ENCODE measurements at places on chromosomes 4 and X. TPM values are rescaled to one million over a fixed set of nuclear protein-coding genes. Genes with fewer than 3 reads are reported as not detected.

Gene SLC7A11
- 0.96 TPM for polyA plus RNA-seq

- no peaks in the 10 kb centered on the region for H3K4me1 ChIP-seq
- H3K36me3 ChIP-seq: no peaks in the 10 kb centered on the region
- no peak overlapping the region for H3K4me3 ChIP-seq
- peak; percentile 32 for DNase-seq
- no peaks in the 10 kb centered on the region for H3K27me3 ChIP-seq
- H3K27ac ChIP-seq: no peak overlapping the region
These were observed 46.7 kb downstream of the C4orf46 start for GRCh38 chr4:158624889-158625478.

Gene OFD1
- polyA plus RNA-seq: 42.8 TPM

Gene PLK4
- 9.9 TPM for polyA plus RNA-seq

- no peaks in the 10 kb centered on the region for H3K27me3 ChIP-seq
- H3K4me3 ChIP-seq: peak overlapping the region; percentile 11
- no peaks in the 10 kb centered on the region for H3K36me3 ChIP-seq
- peak; percentile 11 for DNase-seq
- H3K4me1 ChIP-seq: no peaks in the 10 kb centered on the region
These were observed 6.5 kb downstream of the CRLF2 start for GRCh38 chrX:1205681-1206611.

Gene SHROOM2
- 7.0 TPM for polyA plus RNA-seq

- H3K27me3 ChIP-seq: no peaks in the 10 kb centered on the region
- no peak overlapping the region for H3K4me3 ChIP-seq
- H3K36me3 ChIP-seq: no peaks in the 10 kb centered on the region
- no peak for DNase-seq
- peaks cover 4% of the 10 kb centered on the region for H3K4me1 ChIP-seq
- no peak overlapping the region for H3K27ac ChIP-seq
These were observed 417.4 kb upstream of the FAT1 start for GRCh38 chr4:187141101-187141500.

GRCh38 chr4:113537628-113538027, 223.9 kb downstream of the CAMK2D start:
- peaks cover 9% of the 10 kb centered on the region for H3K36me3 ChIP-seq
- no peak overlapping the region for H3K4me3 ChIP-seq
- H3K4me1 ChIP-seq: no peaks in the 10 kb centered on the region

Gene NXF2B
- 0.36 TPM for polyA plus RNA-seq

- H3K36me3 ChIP-seq: peaks cover 27% of the 10 kb centered on the region
- no peak overlapping the region for H3K27ac ChIP-seq
- no peak for DNase-seq
These were observed 264.8 kb downstream of the CAMK2D start for GRCh38 chr4:113496698-113497097.

GRCh38 chr4:42278709-42279324, 118.5 kb upstream of the SHISA3 start:
- no peak for DNase-seq
- no peaks in the 10 kb centered on the region for H3K36me3 ChIP-seq
- H3K27me3 ChIP-seq: peaks cover 3% of the 10 kb centered on the region
- H3K27ac ChIP-seq: no peak overlapping the region
- H3K4me1 ChIP-seq: no peaks in the 10 kb centered on the region

- no peak for DNase-seq
- peaks cover 57% of the 10 kb centered on the region for H3K4me1 ChIP-seq
- H3K27me3 ChIP-seq: no peaks in the 10 kb centered on the region
- H3K36me3 ChIP-seq: no peaks in the 10 kb centered on the region
- peak overlapping the region; percentile 99 for H3K27ac ChIP-seq
- H3K4me3 ChIP-seq: no peak overlapping the region
These were observed 18.2 kb downstream of the SH3RF1 start for GRCh38 chr4:169252339-169253112.
